ENCODE measurements at places on chromosomes 2 and 18.
A peak's percentile ranks its signal among the peaks of the same experiment; 100 is the strongest.

- no peak for DNase-seq
Measured at GRCh38 chr2:95346738-95347671, 49.9 kb downstream of the KCNIP3 start.

- no peak for DNase-seq
Measured at GRCh38 chr2:179981085-179981484, 26.0 kb downstream of the CWC22 start.

DNA sequence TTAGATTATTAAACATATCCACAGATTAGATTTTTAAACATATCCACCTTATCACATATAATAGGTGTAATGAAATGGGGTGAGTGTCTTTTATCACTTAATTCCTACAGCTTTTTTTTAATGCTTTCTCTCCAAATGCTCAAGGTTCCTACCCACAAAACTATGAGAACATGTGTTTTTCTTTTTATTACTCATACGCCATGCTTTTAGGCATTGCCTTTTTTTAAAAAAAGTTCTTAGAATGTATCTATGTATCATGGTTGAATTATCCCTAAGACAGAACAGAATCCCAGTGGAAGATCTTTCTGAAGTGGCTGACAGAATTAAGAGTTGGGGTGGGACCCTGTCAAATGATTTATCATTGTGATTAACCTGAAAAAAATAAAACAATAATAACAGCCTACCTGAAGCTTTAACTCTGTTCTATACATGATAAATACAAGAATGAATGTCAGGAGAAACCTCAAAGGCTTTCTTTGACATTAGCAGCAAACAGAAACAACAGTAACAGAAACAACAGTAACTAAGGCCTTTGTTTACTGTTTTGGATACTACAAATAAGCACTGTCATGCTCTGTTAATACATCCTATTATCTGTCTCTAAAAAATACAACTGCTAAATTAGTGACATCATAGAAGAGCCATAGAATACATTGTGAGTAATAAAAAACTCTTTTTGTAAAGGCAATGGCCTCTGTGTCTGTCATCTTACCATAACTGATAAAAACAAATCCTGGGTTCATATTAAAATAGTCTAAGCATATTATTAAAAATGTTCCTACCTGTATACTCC lies 4.1 kb upstream of the ZNF397 start:
- no peak for DNase-seq

- DNase-seq, result peak; percentile 34
Measured at GRCh38 chr2:240060977-240061591, 7.8 kb upstream of the OR6B3 start.

GRCh38 chr18:56097621-56098020 lies 509.6 kb upstream of the TCF4 start:
- no peak for DNase-seq

- DNase-seq, result no peak
Measured at GRCh38 chr18:13288509-13289133, 70.1 kb downstream of the LDLRAD4 start.

DNA sequence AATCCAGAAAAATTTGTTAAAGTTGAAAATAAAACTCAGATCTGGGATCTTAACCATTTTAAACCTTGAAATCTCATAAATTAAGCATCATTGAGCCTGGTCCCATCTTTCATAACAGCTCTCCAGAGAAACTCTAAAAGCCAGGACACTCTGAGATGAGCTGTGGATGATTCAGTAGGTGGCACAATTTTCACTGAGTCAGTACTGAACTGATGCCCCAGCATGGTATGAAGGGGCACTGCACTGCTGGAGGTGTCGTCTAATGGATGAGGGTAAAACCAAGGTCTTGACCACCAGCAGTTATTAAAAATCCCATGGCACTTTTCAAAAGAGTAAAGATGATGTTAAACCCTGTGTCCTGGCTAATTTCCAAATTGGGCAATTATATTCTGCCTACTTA lies 170.6 kb downstream of the FIGN start:
- no peak for DNase-seq

DNA sequence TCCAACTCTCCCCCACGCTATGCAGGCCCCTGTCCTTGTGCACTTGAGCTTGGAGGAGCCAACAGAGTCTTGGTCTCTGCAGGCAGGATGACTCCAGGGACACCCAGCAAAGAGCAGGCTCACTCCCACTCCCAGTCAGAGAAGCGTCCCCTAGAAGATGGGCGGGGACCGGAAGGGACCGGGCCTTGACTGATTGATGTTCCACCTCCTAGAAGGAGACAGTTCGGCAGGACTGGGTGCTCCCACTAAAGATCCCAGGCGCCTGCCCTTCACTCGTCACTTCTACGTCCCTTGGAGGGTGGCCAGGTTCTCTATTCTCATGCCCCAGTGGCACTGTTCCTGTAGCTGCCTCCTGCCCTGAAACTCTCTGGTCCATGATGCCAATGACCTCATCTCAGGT lies 3.2 kb upstream of the SP100 start:
- DNase-seq, result no peak
